ENCODE measurements at places on chromosomes 16 and 17.
A peak's percentile ranks its signal among the peaks of the same experiment; 100 is the strongest.

DNA sequence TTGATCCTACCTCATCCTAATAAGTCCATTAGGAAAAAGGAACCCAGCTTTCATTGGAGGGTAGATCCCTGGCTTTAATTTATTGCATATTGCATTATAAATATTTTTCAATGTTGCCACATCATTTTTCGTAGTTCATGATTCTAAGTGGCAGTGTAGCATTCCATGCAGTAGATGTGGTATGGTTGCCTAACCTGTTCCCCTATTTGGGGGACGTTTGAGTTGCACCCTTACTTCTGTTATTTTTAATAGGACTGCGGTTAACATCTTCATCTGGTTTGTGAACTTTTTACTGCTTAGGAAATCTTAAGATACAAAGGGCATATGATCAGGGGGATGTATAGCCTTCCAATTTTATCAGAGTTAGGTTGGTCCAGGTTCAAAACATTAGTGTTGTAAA lies 5.4 kb downstream of the SCPEP1 start:
- no peak for DNase-seq

- no peak for DNase-seq
These were observed 59.8 kb downstream of the DNAH17 start for GRCh38 chr17:78517421-78517820.

DNA sequence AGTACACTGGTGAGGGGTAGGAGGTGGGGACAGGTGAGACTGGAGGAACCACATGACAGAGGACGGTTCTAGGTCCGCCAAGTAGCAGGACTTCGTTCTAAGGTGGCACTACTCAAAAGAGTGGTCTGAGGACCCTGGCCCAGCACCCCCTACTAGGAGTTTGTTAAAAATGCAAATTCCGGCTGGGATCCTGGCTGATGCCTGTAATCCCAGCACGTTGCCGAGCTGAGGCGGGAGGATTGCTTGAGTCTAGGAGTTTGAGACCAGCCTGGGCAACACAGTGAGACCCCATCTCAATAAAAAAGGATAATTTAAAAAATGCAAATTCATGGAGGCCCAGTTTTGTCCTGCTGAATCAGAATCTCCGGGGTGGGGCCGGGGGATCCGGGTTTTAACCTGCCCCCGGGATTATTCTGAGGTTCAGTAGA lies 59.1 kb downstream of the WSB1 start:
- DNase-seq: no peak

DNA sequence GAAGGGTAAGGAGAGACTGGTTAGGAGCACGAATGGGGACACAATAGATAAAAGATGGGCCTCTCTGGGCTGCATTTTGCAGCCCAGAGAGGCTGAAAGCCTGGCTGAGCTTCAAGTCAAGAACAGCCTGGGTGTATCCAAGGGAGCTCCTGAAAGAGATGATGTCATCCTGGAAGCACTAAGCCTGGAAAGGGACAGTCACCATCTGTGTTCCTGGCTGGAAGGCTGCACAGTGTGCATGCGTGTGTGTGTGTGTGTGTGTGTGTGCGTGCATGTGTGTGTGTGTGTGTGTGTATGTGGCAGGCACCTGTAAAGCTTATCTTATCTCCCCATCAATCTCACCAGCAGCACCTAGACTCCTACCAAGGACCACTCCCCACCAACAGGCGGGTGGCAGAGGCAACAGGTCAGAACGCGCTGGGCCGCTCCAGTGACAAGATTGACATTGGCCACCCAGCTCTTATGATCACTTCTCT lies 44.1 kb downstream of the COG7 start:
- DNase-seq: no peak

GRCh38 chr17:50394711-50395110 lies 2.6 kb downstream of the LRRC59 start:
- no peak for DNase-seq

DNA sequence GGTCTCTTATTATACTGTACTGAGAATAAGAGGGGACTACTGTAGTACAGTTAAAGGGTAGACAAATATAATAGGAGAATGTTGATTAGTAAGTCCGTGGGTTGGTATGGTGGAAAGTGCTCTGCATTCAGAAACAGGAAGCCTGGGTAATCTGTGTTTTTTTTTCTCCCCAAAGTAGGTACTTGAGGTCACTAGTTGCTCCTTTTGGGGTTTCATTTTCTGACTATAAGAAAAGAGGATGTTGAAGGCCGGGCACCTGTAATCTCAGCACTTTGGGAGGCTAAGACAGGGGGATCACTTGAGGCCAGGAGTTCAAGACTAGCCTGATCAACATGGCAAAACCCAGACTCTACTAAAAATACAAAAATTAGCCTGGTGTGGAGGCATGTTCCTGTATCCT lies 42.0 kb upstream of the MMD start:
- DNase-seq: no peak

DNA sequence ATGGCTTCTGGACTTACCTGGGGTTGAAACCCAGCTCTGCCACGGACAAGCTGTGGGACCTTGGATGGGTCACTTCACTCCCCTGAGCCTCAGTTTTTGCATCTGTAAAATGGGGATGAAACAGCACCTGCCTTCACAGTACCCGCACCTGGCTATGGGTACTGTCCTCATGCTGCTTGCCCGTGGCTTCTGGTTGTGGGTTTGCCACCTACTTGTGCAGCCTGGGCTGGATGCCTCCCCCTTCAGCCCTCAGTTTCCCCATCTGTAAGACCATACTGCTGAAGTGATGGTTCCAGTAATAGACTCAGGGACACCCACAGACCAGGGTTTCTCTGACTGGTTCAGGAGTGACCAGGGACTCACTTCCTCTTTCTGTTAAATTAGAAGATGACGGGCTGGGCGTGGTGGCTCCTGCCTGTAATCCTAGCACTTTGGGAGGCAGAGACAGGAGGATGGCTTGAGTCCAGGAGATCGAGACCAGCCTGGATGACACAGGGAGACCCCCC lies 9.4 kb downstream of the GLIS2 start:
- no peak for DNase-seq

DNA sequence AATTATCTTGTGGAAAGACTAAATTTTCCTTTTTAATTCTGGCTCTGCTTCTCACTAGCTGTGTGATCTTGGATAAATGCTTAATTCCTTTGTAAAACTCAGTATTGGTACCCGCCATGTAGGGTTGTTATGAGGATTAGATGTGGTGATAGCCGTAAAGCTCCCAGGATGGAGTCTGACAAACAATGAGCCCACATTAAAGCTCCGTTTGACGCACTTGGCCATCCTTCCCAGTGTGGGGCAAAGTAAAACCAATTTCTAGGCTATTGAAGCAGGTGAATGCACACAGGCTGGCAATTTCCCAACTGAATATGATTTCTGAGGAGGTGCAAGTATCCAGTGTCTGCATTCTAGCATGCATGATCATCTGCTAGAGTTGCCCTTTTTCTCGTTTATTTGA lies 123.6 kb downstream of the MRTFB start:
- no peak for DNase-seq

- DNase-seq: no peak
These were observed 20.3 kb upstream of the PECAM1 start for GRCh38 chr17:64410750-64411490.

DNA sequence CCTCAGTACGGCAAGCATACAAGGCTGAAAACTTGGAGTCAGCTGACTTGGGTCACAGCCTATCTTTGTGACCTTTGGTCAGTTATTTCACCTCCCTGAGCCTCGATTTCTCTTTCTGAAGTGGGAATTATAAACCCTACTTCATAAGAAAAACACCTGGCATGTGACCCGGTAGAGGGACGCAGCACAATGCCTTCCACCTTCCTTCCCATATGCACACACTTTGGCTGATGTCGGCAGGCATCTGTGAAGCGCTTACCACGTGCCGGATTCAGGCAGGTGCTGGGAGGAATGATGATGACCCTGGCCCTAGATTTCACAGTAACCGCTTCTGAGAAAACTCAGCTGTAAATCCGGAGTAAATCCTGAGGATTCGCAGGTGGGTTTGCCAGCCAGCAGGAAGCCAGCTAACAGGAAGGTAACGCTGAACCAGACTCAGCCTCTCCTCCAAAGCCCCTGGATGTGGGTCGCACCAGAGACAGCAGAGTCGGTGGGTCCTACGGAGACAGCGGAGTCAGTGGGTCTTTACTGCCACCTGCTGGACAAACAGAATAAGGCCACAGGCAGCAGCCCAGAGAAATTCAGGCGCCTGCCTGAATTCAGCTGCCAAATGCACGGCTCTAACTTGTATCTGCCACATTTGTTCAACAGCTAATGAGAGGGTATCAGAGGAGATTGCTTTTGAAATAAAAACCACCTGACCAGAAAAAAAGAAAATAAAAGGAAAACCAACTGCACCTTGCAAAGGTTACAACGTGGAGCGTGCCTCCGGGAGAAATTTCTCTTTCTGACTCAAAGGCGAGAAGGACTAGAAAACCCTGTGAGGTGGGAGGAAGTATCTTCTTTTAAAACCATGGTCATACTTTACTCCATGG lies 16.6 kb downstream of the COPRS start:
- DNase-seq: peak; percentile 31

DNA sequence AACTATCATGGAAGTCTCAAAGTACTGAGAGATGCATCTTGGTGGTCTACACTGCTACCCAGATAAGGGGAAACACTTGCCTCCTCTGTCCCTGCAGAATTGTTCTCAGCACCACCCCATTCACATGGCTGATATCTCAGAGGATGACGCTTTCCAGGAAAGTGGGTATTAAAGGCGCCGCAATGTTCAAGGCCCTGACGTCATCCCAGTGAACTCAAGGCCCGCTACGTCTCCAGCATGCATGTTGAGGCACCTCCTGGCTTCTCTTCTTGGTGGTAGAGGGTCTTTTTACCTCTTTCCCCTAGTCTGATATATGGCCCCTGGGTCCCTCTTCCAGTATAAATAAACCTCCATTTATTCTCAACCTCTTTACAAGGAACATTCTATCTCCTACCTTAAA lies 1.0 kb downstream of the OR1A1 start:
- no peak for DNase-seq

DNA sequence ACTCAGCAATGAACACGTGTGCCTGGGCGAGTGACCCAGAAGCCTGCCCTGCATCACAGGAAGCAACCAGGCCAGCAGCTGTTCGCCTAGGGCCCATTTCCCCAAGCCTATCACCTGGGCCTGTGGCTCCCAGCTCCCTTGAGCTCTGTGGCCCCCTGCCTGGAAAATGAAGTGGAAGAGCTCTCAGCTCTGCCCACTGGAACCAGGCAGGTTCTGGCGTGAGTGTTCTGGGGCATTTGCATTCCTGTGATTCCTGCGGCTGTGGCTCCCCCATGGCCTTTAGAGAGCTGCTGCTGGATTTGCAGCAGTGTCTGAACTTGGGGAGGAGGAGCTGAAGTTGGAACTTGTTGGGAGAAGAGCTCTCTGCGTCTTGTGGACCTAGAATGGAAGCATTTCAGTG lies 22.8 kb downstream of the PGS1 start:
- no peak for DNase-seq

DNA sequence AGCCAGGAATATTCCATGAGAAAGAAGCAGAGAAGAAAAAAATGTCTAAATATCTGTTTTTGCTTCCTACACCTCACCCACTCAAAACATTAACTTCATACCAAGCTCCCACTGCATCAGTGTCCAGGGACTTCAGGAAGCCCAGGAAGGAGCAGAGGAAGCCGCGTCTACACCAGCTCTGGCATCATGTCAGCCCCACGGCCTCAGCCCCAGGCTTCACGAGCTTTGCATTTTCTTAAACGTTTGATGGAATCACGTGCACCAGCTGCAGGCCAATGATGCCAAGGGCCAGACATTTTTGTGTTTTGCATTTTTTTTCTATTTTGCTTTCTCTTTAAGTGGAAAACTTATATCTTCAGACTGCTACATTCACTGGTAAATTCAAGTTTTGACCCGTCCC lies 48.6 kb downstream of the CDRT4 start:
- no peak for DNase-seq

DNA sequence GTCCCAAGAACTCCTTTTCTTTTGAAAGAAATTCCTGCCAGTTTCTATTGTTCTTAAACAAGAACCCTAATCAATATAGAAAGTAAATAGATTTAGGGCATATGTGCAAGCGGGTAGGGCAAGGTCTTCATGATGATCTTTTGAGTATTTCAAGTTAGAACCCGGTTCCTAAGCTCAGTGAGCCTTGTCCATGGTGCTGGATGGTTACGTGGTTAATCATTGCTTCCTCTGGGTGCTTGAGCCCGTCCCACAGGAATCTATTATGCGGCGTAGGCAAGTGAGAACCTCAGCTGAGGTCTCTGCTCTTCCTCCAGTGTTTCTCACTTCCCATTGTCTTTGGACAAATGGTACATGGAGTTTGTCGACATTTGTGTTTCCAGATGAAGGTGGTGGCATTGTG lies 580.8 kb upstream of the EEF2KMT start:
- DNase-seq: no peak

DNA sequence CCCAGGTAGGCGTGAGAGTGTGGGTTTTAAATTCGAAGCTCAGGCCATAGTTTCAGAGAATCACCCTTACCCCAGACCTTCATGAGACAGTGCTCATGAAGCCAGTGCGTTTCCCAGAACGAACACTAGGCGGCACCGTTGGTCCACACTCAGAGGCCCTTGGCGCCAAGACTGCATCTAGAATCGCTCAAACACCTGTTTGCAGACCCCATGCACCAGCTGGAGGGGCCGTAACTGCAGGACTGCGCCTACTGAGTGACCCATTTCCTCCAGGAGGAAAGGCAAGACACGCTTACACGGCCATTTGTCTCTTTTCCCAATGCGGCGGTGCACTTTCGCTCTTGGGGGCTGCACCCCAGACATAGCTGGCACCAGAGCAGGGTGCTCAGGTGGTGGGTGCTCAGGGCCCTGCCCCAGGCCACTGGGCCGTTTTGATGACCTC lies 34.0 kb downstream of the ADGRG5 start:
- peak; percentile 65 for DNase-seq

- DNase-seq: no peak
These were observed 50.0 kb downstream of the PLD6 start for GRCh38 chr17:17156107-17156506.

Measured in stimulated activated CD4-positive, alpha-beta T cell treated with anti-CD3 and anti-CD28 coated beads, TNF-alpha, amount 100 ng/mL, for 1 hour (primary cell).